ENCODE measurements at places on chromosomes 2 and 18. TPM values are rescaled to one million over a fixed set of nuclear protein-coding genes. Genes with fewer than 3 reads are reported as not detected.

DNA sequence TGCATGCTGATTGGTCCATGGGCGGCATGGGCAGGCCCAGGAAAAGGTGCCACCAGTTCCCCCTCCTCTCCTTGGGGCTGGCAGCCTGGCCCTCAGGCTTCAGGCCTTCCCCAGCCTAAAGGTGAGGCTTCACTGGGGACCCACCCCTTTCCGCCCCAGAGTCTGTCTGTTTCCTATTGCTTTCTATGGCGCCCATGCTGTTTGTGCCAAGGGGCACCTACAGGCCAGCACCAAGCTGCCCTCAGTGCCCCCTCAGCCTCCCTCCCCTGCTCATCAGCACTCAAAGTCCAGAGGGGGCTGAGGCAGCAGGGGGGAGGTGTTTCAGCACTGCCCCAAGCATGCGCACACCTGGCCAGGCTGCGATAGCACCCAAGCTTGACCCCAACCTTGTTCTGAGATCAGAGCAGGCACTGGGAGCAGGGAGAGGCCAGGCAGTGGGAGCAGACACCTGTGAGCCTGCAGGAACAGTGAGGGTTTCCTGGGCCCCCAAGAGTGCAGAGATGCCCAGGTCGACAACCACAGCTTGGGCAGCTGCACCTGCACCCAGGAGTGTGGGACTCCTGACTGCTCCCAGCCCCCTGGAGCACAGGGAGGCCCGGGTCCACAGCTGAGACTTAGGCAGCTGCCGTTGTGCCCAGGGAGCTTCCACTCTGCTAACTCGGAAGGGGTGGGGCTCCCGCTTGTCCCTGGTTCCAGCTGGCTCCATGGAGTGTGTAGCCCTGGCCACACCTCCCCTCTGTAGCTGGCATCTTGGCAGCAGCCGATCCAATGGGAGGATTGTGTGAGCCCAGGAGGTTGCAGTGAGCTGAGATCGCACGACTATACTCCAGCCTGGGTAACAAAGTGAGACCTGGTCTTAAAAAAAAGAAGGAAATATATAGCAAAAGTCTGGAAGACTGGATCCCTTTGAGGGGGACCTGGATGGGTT is 69.1 kb downstream of the NCAPH start:
- DNase-seq: peak; percentile 34

DNA sequence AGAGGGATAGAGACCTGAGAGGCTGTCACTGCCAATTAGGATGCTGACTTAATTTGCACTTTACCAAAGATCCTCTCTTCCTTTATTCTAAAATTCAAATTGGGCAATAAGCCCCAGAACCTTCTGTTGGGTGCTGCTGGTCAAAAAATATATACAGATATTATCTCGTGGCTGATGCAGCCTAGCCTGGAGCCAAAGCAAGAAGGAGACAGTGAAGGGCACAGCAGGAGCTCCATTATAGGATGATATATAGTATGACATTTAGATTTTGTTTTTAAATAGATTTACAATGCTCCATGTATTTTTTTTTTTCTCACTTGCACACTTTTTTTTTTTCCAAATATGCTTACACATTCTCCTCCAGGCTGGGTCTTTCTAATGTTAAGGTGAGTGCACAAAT is 579.3 kb downstream of the PIK3C3 start:
- DNase-seq: no peak

Gene RAB17
- total RNA-seq: 4.5 TPM

- DNase-seq: no peak
These were observed 136.2 kb downstream of the SLC8A1 start for GRCh38 chr2:40315683-40316082.

- peak; percentile 67 for DNase-seq
These were observed 150.0 kb downstream of the DYSF start for GRCh38 chr2:71603311-71603811.

DNA sequence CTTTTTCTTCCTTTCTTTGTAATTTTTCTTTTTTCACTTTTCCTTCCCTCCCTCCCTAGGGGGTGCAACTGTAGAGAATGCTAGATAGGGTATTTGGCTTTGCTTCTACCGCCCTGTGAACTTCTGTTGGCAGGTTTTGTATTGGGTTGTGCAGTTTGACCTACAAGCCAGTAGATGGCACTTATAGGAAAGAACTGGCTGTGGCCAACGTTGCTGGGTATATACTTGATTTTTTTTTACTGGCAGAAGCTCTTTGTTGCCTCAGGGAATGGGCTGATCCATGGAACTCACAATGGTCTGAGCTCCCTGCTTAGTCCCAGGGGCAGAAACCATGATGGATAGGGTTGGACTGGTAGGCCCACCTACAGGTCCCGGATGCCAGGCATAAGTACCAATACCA is 1019.5 kb upstream of the LRRTM1 start:
- DNase-seq: no peak

DNA sequence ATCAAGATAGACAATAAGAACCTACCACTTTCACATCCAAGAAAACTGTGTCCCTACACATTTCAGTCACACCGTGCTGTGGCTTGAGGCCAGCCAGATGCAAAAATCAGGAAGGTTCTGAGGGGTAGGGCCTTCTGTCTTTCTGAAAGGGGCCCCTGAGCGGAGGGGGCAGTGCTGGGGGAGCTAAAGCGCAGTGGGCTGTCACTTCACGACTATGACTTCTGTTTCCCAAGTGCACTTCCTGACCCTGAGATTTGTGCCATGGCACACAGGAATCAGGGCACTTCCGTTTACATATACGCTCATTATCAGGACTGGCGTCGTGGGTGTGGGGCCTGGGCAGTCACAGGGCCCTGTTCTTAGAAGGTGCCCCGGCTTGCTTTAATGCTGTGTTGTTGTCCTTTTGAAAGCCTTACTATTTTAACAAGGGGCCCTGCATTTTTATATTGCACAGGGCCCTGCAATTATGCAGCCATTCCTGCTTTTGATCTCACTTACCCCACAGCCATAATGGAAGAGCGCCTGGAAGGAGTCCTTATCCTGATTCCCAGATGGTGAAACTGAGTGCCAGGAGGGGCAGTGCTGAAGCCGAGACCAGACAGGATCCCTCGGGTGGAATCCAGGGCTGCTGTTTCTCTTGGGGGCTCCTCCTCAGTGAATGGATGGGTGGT is 620 bp downstream of the NGEF start:
- DNase-seq: no peak

- DNase-seq: no peak
These were observed 3.9 kb upstream of the TTC39C start for GRCh38 chr18:24010673-24011072.

Gene PELI1
- total RNA-seq: 10.3 TPM

Gene FSHR
- total RNA-seq: 0.28 TPM

Gene FBXO48
- total RNA-seq: 0.33 TPM

- no peak for DNase-seq
These were observed 486.6 kb upstream of the HS6ST1 start for GRCh38 chr2:128805237-128805636.

DNA sequence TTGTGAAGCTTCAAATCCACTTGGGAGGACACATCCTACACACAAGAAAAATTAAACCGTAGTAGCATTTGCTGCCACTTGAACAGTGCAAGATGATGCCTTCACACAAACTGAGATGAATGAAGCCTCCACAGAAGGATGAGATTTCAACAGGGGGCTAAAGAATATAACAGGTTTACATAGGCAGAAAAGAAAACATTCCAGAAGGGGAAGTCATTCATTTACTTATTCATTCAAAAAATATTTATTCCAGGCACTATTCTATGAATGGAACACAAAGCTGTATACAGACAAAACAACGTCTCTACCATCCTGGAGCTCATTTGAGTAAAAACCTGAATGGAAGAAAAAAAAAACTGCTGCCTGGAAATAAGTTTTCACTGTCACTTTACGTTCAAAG is 170.5 kb downstream of the CDH20 start:
- DNase-seq: no peak

- DNase-seq: no peak
These were observed 103.7 kb downstream of the CACNB4 start for GRCh38 chr2:151995161-151995557.

Gene SAG
- total RNA-seq: not detected

DNA sequence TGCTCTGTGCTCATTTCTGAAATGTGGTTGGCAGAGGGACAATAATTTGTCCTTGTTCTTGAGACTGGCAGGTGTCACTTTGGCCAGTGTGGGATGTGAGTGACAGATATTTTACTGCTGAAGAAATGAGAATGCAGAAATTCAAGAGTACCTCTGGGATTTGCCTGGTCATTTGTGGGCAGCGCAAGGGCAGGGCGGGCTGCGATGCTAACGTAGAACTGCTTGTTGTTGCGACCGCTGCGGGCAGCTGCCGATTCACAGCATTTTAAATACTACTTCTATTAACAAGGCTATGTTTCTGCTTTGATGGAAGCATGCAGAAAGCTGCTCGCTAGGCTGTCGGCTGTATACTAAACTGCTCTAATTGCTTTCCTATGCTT is 268.6 kb downstream of the FIGN start:
- no peak for DNase-seq

GRCh38 chr2:195561116-195561921 is 95.7 kb upstream of the SLC39A10 start:
- no peak for DNase-seq

GRCh38 chr2:37323176-37323780 is 1.4 kb downstream of the PRKD3 start:
- no peak for DNase-seq

GRCh38 chr2:131121464-131121863 is 16.3 kb downstream of the PLEKHB2 start:
- DNase-seq: no peak

Measured in right atrium auricular region (tissue), 2 donors.